ENCODE measurements at places on chromosomes 4 and X.

DNA sequence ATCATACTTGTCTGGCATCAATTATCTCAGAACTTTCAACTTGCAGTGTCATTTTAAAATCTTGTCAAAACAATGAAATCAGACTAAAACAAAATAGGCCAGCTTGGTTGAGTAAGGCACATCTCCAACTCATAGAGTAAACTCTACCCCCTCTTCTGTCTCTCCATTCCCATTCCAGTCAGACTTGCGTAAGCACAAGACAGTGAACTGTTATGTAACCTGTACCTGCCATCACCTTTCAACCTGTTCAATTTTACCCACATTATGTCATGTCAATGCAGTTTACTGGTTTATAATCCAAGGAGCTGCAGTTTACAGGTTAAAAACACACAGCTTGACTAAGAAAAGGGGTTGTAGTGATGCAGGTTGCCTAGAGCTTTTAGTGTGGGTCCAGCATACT is 8.3 kb downstream of the CDX4 start:
- DNase-seq: no peak

GRCh38 chrX:150100261-150100660 is 162.0 kb upstream of the EOLA2 start:
- DNase-seq: no peak

DNA sequence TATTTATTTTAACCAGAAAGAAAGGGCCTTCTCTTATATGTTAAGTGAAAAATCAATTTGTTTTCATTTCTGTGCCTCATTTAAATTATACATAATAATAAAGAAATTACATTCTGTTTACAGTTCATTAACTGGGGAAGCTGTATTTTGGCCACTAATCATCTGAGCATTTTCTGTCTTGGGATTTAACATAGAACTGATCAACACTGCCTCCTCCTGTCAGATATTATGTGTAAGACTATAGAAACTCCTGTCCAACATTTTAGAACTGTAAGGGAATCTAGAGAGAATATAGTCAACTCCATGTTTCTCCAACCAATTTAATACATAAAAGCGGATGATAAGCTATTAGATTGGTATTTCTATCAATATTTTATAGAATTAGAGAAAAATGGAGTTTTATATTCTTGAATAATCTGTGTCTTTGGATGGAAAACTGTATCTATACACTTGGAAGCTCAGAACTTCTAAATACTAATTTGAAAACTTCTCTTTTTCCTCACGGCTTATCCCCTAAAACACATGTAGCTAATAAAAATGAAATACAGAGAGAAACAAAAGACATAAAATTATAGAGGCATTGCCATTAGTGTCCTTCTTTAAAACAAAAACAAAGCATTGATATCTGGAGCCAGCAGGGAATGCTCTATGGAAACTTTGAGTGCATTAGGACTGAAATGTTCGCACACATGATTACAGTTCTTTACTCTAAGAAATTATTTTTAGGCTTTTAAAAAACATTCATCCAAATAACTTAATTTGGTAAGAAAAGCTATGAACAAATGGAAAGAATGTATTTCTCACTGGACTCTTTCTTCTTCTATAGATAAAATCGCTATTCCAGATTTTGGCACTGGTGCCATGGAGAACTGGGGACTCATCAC is 33.1 kb downstream of the ENPEP start:
- DNase-seq: no peak

GRCh38 chr4:14329228-14329627 is 673.1 kb upstream of the CPEB2 start:
- DNase-seq: no peak

- no peak for DNase-seq
Observed at GRCh38 chr4:17613761-17614415, 553 bp upstream of the MED28 start.

- no peak for DNase-seq
Observed at GRCh38 chr4:16794816-16795445, 103.5 kb downstream of the LDB2 start.

- DNase-seq: no peak
Observed at GRCh38 chr4:39324446-39324845, 41.7 kb downstream of the RFC1 start.

GRCh38 chr4:96744676-96745075 is 904.8 kb downstream of the PDHA2 start:
- DNase-seq: no peak

DNA sequence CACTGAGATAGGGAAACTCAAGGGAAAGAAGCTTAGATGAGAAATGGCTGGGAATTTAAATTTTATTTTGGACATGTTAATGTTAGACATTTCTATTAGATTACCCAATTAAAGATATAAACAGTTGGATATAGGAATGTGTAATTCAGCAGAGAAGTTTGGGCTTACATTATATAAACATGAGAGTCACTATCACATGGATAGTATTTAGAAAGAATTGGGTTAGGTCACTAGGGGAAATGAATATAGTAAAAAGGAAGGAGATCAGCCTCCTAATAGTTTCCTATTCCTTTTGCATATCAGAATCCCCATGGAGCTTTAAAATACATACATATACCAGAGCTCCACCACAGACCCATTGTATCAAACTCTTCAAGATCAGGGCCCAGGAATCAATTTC is 19.6 kb upstream of the CXCL5 start:
- DNase-seq: no peak

DNA sequence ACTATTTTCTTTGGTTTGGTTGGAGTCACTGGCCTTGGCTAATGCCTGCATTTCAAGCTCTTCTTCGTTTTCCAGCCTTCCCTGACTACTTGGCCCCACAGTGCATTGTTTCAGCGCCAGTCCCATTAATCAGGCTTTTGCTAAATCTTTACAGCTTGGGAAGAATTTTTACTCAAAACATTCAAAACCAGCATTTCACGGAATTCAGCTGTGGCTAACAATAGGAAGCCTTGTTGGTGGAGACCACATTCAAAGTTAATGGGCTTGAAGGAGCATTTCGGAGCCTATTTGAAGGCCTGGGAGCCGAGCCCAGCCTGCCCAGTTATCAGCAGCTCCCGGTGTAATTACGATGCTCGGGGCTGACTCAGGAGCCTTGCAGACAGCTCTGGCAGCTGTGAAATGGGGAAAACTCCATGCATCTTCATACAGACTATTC is 30.8 kb upstream of the VCX2 start:
- DNase-seq: no peak

DNA sequence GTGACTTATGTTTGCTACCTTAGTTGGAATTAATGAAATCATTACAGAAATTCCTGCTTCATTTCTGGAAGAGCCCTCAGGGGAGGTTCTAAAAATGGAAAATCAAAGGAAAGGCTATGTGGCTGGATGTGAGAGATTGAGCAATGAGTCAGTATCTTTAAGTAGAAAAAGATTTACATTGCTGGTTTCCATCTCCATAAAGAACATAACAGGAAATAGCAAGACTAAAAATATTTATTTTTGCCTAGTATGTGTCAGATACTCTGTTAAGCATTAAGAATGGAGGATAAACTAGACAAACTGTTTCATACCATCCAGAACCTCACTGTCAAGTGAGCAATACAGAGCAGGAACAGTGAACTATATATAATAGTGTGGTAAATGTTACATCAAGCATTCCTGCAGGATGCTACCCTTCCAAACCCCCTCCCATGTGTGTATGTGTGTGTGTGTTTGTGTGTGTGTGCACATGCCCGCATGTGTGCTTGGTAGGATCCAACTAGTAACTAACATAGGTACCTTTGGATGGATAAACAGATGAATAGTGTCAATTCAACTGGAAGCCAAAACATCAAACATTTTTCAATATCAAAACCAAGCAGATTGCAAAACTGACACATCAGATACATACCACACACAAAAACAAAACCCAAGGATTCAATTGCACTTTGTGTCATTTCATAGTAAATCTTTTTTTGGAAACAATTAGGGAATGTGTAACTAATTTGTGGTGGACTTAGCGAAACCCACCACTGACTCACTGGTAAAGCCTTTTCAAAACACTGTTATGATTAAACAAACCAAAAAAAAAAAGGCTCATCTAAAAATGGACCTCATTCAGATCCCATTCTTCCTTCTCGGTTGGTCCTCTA is 223.4 kb downstream of the SHROOM3 start:
- no peak for DNase-seq

- no peak for DNase-seq
Observed at GRCh38 chr4:6813725-6814124, 31.2 kb downstream of the KIAA0232 start.

DNA sequence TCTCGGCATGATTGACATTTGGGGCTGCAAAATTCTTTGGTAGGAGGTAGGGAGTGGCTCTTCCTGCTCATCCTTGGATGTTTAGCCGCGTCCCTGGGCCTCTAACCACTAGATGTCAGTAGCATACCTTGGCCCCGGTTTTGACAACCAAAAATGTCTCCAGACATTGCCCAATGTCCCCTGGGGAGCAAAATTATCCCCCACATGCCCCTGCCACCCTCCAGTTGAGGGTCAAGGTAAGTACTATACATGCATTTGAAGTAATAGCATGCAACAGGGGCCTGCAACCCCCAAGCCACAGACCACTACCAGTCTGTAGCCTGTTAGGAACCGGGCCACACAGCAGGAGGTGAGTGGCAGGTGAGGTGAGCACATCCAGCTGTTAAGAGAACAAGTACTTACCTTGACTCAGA is 17.6 kb upstream of the KIAA1210 start:
- no peak for DNase-seq

GRCh38 chr4:7842384-7843279 is 97.0 kb downstream of the AFAP1 start:
- no peak for DNase-seq

DNA sequence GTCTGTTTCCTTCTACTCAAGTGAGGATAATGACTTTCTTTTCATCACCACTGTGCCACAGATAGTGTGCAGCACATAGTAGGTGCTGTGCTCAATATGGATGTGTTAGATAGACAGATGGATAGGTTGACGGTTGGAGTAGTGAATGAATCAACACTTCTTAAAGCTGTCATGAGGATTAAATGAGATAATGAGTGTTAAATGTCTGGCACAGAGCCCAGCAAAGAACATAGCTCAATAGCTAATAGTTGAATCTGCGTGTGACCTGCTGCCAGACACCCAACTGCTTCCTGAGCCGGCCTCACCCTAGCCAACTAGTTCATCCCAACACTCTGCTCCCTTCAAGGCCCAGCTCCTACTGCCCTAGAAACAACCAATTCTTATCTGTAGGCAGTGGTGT is 67.7 kb upstream of the PJA1 start:
- DNase-seq: no peak

DNA sequence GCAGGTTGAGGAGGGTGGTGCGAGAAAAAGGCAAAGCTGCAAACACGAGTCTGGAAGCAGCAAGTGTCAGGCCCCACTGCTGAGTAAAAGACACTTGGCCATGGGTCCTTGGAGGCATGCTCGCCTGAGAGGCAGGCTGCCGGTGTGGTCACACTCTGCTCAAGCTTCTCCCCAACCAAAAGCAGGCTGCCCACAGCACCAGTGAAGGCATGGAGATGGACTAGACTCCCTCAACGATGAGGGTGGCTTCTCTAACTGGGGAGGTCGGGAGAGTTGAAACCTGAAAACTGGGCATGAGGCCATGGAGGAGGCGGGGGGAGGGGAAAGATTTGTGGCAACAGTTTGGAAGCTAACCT is 86.5 kb downstream of the ATG4A start:
- no peak for DNase-seq

GRCh38 chrX:10259716-10260115 is 102.9 kb downstream of the CLCN4 start:
- no peak for DNase-seq

GRCh38 chr4:98283219-98284189 is 22.3 kb downstream of the RAP1GDS1 start:
- DNase-seq: no peak

GRCh38 chr4:181536811-181537434 is 706.3 kb upstream of the TENM3 start:
- no peak for DNase-seq

GRCh38 chrX:152930516-152930915 is 32.6 kb downstream of the ZNF185 start:
- DNase-seq: no peak
